ENCODE measurements at places on chromosomes 16 and 17.

DNA sequence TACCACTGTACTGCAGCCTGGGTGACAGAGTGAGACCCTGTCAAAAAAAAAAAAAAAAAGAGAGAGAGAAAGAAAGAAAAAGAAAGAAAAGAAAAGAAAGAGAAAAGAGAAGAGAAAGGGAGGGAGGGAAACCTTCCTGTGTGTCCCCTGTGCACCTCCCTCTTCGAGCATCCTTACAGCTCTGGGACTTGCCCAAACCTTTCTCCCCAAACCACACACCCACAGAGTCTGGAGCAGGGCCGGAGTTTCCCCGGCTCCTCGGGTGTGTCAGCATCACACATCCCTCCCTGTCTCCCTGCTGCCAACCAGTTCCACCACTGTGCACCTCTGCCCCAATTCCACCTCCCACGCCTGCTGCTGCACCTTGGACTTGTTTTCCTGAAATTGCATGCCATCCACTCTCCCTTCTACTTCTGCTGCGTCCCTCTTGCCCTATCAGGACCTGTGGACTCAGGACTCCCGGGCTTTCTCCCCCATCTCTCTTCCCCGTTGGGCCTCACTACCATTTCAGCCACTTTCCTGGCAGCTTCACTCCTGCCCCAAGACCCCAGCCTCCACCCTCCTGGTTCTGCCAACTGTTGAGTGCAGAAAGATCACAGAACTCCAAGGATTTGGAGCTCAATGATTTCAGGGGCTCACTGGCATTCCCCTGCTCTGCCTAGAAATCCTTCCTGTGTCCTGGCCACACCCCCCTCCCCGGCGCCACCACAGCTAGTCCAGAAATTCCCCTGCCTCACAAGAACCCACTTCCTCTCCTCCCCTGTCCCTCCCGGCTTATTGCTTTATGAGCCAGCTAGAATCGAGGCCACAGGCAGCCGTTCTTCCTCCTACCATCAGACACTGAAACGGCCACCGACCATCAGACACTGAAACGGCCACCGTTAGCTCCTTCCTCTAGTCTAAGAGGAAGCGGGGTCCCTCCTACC is 3.7 kb upstream of the CDK3 start:
- DNase-seq: no peak

GRCh38 chr17:41098481-41098880 is 539 bp upstream of the KRTAP4-8 start:
- DNase-seq: no peak

DNA sequence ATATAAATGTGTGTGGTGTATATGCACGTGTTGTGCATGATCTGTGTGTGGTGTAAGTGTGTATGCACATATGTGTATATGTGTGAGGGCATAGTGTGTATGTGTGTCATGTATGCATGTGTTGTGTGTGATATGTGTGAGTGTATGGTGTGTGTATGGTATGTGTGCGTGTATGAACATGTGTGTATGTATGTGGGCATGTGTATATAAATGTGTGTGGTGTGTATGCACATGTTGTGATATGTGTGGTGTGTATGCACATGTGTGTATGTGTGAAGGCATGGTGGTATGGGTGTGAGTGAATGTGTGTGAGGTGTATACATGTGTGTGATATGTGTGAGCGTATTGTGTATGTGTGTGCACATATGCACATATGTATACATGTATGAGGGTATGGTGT is 198.7 kb downstream of the RBFOX3 start:
- no peak for DNase-seq

DNA sequence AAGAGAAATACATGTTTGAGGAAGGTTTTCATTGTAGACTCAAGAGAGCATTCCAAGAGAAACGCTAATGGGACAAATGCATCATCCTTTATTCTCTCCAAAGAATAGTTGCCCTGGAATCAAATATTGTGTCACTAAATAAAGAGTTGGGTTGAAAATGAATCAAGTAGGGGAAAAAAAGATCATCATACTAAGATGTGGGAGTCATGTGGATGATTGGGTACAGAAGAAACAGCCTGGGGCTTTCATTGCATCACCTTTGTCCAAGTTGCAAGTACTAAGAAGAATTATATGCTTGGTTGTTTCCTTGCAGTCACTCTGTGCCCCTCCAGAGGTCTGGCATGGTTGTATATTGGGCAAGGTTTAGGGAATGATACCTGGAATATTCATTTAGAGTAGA is 658.9 kb downstream of the TOX3 start:
- DNase-seq: no peak

DNA sequence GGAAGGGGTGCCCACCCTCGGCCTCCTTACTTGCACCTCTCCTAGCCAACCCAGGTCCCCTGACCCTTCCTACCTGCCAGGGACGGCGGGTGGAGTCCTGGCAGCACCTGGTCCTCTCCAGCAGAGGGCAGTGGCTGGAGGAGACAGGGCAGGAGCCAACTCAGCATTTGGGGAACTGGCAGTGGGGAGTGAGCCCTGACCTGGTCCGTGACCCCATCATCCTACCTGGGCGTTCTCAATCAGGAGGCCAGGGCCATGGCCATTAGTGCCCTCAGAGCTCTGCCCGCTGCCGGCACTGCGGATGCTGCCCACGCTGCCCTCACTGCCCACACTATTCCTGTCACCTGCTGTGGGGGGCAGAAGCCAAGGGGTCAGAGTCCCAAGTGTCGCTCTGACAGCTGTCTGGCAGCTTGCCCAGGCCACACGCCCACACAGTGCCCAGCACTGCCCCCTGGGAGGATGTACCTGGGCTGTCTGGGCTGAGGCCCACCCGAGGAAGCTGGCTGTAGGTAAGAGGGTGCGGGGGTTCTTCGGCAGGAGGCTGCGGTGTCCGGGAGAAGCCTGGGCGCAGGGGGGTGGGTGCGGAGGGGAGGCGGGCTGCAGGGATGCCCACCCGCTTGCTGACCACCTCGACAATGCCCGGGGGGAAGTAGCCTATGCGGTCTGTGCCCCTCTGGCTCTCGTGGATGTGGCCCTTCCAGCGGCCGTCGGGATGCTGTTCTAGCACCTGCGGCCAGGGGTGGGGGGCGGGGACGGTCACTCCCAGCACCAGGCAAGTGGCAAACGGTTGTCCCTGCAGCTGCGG is 10.8 kb downstream of the CASKIN2 start:
- DNase-seq: no peak

GRCh38 chr17:34755371-34755770 is 176.0 kb downstream of the TMEM132E start:
- DNase-seq: no peak

Data from right lung (tissue), 10 donors.